ENCODE measurements at places on chromosomes 7 and 10.
A peak's percentile ranks its signal among the peaks of the same experiment; 100 is the strongest.

- no peak for DNase-seq
Measured at GRCh38 chr7:93968911-93969620, 35.1 kb downstream of the BET1 start.

DNA sequence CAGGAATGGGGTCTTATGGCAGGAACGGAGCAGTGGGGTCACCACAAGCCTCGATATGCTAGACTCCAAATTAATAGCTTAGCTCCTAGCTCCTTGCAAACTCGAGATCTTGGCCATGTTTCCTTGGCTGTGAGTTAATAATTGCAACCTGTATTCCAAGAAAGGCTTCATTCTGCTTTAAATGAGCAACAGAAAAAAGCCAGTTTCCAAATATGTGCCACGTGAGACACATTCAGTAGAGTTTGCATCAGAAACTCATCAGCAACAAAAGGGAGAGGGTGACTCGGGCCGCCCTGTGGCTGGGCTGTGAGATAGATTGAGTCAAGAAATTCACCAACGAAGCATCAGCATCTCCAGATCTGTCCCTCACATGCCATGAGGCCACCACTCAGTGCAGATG, 112.0 kb downstream of the NPTX2 start:
- DNase-seq, result no peak

DNA sequence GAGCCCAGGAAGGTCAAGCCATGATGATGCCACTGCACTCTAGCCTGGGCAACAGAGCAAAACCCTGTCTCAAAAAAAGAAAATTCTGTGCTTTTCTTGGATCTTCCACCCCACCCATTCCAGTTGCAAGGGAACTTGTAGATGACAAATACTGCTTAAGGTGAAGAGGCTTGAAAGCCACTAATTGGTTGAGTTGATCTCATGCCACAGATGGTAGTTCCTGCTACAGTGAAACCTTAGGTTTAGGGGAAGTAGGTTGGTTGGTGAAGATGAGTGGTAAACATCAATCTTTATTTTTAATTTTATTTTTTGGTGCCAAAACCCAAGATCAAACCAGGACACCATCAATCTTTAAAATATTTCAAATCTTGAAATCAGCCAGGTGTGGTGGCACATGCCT, 2.9 kb upstream of the GDI2 start:
- DNase-seq, result no peak

GRCh38 chr10:101972761-101973160, 83.2 kb downstream of the ARMH3 start:
- no peak for DNase-seq

GRCh38 chr10:33248638-33249037, 85.8 kb downstream of the NRP1 start:
- DNase-seq, result peak; percentile 16

DNA sequence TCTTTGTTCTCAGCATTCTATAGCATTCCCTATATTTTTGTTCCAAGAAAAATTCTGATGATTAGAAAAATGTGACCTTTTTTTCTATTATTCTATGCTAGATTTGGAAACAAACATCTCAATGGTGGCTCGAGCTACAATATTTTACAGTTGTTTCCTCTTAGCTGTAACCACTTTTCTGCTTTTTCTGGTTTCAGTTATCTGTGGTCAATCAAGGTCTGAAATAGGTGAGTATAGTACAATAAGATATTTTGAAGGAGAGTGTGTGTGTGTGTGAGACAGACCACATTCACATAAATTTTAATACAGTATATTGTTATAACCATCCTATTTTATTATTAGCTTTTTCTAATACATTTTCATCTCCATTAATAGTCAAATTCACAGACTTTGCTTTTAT, 564.5 kb upstream of the GHITM start:
- DNase-seq, result no peak

DNA sequence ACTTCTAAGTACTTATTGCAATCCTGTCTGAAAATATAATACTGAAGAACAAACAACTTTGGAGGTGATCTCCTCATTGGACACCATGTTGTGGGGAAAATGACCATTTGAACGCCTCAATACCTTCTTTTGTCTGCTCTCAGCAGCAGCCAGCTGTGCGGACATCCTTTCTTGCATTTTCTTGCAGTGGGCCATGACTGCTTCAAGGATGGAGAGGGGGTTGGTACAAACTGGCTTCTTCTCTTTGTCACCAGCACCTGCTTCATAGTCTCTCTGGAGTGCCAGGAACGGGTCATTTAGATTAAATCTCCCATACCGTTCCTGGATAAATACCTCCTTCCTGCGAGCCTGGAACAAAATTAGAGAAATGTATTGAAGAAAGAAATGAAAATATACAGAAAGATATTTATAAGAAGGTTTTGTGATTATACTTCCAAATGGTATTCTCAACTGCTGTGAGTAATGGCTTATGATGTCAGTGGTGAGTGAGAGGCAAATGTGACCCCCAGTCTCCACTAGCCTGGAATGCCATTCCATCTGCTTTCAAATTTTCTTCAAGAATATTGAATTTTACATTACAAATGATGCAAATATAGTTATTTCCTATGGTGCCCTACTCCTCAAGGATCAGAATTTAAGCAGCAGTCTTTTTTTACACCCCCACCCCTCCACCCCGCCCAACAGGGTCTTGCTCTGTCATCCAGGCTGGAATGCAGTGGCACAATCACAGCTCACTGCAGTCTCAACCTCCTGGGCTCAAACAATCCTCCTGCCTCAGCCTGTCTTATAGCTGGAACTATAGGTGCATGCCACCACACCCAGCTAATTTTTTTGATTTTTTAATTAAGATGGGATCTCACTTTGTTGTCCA, 62.4 kb downstream of the CTTNBP2 start:
- DNase-seq, result no peak

DNA sequence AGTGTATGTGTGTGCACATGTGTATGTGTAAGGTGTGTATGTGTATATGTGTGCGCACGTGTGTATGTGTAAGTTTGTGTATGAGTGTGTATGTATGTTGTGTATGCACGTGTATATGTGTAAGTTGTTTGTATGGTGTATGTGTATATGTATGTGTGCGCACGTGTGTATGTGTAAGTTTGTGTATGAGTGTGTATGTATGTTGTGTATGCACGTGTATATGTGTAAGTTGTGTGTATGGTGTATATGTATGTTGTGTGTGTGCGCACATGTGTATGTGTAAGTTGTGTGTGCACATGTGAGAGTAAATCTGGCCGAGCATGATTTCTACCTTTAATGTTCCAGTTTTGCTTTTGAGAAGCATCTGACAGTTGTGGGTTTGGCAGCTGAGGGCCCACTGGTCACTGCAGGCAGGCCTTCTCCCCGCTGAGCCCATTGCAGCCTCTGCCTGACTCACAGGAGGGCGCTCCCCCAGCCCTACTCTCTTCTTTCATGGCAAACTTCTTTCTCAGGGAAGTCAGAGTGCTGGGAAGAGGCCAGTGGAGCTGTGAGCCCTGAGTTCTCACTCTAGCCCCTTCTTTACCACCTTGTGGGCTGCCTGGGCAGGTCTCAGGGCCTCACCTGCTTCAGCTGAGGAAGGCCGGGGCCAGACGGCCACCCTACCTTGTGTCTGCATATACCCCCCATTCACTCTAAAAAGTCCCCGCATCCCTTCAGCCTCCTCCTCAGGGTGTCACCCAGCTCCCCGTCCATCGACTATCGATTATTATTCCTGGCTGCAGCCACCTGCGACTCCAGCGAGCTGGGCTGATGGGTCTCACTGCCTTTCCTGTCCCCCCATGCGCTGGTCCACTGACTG, 11.2 kb downstream of the WDR86 start:
- no peak for DNase-seq

DNA sequence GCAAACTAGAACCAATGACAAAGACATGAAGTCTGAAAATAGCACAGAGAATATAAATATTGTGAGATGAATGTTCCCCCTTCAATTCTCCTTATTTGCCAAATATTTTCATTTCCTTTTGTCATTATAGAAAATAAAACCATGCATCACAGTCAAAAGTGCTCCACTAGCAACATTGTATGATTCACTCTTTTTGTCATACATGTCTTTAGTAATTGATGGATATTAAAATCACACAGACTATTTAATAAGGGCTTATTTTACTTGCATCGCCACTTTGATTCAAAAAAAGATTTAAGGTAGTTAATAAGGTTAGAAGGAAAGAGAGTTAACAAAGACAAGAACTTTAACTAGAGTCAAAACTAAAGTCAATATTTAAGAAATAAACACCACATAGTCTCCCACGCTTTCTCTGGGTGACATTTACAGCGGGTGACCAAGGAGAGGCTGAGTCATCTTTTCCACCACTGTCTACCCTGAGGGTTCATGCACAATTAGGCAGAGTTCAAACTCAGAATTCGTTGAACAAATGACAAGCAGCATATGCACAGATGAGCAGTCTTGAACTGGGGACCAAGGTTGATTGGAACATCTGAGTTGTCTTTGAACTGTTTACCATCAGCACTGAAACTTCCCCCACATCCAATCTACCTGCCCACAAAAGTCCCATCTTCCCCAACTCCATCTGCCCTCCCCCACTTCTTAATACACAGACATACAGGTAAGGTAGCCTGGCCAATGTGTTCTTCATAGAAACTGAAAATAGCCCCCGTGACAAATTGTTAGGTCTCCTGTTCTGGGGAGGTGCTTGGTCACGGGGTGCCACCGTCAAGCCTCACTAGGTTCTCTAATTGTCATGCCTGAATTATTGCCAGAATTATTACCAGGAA, 42.5 kb downstream of the C7orf25 start:
- peak; percentile 60 for DNase-seq

- DNase-seq, result peak; percentile 17
Measured at GRCh38 chr7:21767300-21767900, 178.3 kb downstream of the CDCA7L start.
